ENCODE measurements at places on chromosomes 1 and 21.

GRCh38 chr1:186828611-186829454, at the start of gene PLA2G4A:
Gene PLA2G4A, plus strand, starts transcription at chr1:186828949. Its CDS starts 25,406 bp downstream, at chr1:186854355.
- DNase-seq = no peak

- no peak for DNase-seq
Measured at GRCh38 chr1:21311016-21311415, 20.8 kb upstream of the ECE1 start.

GRCh38 chr21:39208624-39209333, 25.5 kb upstream of the PSMG1 start:
- no peak for DNase-seq

DNA sequence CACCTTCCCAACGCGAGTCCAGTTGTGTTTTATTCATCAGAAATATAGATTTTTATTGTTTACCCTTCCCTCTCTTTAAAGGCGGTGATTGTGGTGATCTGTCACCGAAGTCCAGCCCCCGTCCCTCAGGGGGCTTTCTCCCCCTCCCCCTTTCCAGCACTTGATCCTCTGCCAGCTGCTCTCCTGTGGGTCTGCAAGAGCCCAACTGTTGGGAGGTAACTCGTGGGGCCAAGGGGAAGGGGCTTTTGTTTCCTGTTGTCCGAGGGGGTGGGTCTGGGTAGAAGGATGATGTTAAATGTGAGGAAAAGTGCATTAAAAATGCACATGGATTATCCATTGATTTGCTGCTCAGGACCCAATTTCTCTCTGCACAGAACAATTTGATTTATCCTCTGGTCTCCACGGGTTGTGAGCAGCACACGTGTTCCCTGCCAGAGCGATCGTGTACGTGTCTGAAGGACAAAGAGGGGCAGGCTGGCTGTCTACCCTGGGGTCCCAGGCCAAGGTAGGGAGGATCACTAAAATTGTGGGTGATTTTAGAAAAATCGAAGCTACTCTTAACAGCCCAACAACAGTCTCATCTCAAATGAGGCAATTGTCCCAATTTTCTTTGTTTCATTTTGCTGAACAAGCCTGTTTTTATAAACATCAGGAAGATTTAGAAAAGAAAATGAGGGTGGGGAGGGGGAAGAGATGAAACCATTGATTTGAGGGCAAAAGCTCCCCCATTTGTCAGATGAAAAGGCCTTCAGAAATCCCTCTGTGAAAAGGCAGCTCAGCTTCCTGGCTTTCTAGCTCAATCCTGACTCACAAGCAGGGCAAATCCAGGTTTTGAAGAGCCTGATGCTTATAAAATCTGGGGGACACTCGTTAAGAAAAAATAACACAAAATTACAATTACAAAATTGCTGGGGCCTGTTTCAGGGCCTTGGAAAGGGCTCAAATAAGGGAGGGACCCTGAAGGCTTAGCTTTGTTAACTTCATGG, 176.2 kb downstream of the RHOU start:
- DNase-seq = no peak

- no peak for DNase-seq
Measured at GRCh38 chr1:151145304-151146071, 943 bp downstream of the SEMA6C start.

GRCh38 chr1:153942766-153943549, 3.6 kb downstream of the DENND4B start:
- no peak for DNase-seq

- no peak for DNase-seq
Measured at GRCh38 chr21:33817663-33818451, 97.7 kb downstream of the ATP5PO start.

DNA sequence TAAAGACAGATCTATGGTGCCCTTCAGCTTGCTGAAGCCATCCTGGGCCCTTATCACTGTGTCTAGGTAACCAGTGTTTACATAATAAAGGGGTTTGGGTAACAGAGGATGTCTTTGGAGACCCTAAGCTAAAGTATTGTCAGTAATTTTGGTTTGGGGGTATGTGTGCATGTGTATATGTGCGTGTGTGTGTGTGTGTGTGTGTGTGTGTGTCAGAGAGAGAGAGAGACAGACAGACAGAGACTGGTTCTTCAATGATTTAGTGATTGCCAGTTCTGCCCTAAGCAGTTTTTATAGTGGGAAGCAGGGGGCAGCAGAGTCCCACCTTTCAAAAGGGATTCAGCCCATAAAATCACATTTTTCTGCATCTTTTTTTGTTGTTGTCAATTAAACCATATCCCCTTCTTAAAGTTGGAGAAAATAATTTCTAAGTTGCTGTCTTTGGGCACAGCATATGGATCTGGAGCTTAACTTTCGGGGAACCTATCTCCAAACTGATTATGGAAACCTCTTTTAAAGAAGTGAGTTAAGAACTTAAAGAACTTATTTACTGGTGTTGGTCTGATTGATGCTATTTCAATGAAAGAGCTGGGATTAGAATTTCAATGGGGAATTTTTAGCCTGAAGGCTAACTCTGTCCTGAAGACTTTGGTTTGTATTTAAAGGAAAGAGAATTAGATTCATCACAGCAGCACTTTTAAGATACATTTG, 51.1 kb downstream of the ZNF326 start:
- no peak for DNase-seq

- DNase-seq = no peak
Measured at GRCh38 chr21:39946199-39946598, 79.0 kb downstream of the PCP4 start.

GRCh38 chr1:118767971-118768370, 220.2 kb downstream of the TBX15 start:
- DNase-seq = no peak

DNA sequence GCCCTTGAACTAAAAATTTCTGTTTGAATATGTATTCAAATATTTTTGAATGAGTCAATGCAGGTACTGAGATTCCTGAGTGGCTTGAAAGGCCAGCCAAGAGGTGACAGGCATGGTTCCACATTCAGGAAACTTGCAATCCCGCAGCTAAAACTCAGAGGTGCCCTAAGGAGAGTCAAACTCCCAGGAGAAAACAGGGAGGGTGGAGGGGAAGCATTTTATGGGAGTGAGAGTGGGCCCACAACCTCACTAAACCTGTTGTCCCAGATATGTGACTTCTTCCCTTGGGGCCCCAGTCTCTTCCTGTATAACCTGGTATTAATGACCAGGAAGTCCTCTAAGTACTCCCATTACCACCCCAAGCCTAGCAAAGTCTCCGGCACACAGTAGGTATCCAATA, 189.6 kb downstream of the PLPP3 start:
- DNase-seq = no peak

DNA sequence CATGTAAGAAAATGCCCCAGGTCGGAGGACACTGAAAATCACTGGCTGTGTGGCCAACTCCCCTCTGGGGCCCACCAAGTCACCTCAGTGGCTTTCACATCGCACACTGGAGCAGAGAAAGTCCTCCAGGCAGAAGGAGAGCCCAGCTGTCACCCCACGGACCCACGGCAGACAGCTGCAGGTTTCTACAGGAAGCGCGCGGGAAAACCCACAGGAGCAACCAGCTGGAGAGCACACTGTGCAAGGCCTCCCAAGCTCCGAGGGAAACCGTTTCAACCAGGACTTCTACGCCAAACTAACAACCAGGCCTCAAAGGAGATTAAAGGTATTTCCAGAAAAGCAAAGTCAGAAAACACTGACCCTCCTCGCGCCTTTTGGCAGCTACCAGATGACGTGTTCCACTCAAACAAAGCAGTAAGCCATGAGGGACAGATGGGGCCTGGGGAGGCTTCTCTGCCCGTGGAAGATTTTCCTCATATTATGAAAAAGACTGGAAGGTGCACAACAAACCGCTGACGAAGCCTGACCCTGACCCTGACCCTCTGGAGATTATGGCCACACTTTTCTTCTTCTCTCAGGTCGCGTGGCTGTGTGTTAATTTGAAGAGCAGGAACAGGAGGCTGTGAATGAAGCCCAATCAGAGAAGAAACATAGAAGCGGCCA, 21.0 kb downstream of the WDR4 start:
- DNase-seq = no peak
